RPMI7951 (cell line): ENCODE measurements at places on chromosomes 1 and 21. TPM values are rescaled to one million over a fixed set of nuclear protein-coding genes. Genes with fewer than 3 reads are reported as not detected.
A peak's percentile ranks its signal among the peaks of the same experiment; 100 is the strongest.

GCSAML gene
- 0.12 TPM in 1 of 2 replicates, not detected in the other for total RNA-seq

KCNJ9 gene
- not detected in 2 replicates for total RNA-seq

NUP210L gene
- not detected in 2 replicates for total RNA-seq

BTG2 gene
- 0.60 and 0.78 TPM in 2 replicates for total RNA-seq

TADA1 gene
- total RNA-seq, result 11.6 and 11.7 TPM in 2 replicates

RNU11 gene
- not detected in 2 replicates for total RNA-seq

ABCB10 gene
- 14.1 and 17.5 TPM in 2 replicates for total RNA-seq

ANKRD45 gene
- not detected in 2 replicates for total RNA-seq

OR2G2 gene
- not detected in 2 replicates for total RNA-seq

MRPL9 gene
- 101 and 156 TPM in 2 replicates for total RNA-seq

ELAVL4 gene
- not detected in 2 replicates for total RNA-seq

KRTAP21-3 gene
- not detected in 2 replicates for total RNA-seq

XCL1 gene
- not detected in 2 replicates for total RNA-seq

DNA sequence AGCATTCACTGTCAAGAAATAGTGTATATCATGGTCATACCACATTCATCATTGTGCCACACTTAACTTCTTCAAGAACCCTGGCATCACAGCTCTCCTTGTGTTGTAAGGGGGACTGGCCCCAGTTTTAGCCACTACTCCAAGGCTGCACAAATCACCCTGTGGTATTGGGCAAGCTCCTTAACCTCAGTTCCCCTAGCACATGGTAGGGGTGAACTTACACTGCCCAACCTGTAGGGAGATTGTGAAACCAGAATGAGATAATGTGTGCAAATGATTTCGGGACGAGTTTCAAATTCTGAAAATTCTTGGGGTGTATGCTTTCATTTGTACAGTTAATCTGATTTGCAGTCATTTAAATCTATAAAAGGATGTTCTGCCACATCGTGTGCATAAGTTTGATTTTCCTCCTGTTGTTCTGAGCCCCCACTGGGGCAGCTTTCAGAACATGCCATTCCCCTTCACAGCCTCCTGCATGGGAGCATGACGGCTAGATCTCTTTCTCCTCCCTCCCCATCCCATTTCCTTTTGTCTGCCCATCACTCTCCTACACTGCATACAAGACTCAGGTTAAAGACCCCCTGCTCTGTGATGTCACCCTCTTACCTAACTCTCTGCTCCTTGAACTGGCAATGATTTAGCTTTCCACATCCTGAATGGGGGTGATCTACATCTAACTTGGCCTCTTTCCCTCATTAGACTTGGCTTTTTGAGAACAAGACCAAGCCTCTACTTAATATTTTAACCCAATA is 290.3 kb downstream of the CHRM3 start:
- DNase-seq, result no peak

DNA sequence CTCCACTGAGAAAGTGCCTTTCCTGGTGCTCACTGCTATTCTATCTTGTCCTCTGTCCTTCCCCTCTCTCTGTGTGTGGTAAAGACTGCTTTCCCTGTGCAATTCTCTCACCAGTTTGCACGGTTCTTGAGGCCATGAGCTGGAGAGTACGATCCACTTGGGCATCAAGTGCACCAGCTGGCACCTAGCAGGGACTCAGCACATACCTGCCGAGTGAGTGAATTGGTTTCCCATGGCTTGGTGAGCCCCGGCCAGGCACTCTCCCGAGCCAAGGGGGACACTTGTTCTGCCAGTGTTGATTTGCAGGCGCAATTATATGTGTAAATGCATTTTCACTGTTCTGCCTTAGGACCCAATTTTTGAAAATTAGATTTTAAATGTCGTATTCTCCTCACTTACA is 313.5 kb downstream of the DISC1 start:
- no peak for DNase-seq

GRCh38 chr1:22176258-22176657 is 33.4 kb upstream of the WNT4 start:
- DNase-seq, result no peak

GRCh38 chr1:199295107-199295506 is 656.3 kb downstream of the PTPRC start:
- no peak for DNase-seq

- peak; percentile 13 for DNase-seq
Observed at GRCh38 chr1:24643363-24644099, 429 bp downstream of the SRRM1 start.

GRCh38 chr1:234727018-234727940 is 117.3 kb upstream of the IRF2BP2 start:
- no peak for DNase-seq

- DNase-seq, result no peak
Observed at GRCh38 chr1:24984800-24985522, 54.9 kb upstream of the RUNX3 start.

GRCh38 chr21:44849616-44850130 is 23.8 kb downstream of the PTTG1IP start:
- DNase-seq, result no peak

GRCh38 chr1:56105397-56105796 is 474.0 kb downstream of the PLPP3 start:
- no peak for DNase-seq

DNA sequence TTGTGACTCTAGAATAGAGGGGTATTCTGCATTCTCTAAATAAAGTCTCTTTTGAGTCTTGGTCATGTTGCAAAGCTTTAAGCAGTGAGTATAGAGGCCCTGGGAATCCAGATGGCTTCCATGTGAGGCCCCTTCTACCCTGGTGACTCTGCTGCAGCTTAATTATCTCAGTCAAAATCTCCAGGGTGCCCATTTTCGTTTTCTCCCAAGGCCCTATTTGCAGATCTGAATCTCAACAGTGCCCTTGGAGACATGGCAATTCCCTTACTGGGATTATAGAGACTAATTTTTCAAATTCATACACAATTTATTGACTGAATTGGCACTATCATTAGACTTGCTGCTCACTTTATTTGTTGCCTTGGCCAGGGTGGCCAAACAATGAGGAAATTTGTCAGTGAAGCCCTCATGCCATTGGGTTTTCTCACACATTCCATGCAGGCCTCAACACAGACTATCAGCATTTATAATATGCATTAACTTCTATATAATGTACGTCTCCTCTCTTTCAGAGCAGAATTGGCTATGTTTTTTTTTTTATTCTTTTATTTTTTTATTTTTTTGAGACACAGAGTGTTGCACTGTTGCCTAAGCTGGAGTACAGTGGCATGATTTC is 35.1 kb downstream of the PROX1 start:
- DNase-seq, result peak; percentile 18

DNA sequence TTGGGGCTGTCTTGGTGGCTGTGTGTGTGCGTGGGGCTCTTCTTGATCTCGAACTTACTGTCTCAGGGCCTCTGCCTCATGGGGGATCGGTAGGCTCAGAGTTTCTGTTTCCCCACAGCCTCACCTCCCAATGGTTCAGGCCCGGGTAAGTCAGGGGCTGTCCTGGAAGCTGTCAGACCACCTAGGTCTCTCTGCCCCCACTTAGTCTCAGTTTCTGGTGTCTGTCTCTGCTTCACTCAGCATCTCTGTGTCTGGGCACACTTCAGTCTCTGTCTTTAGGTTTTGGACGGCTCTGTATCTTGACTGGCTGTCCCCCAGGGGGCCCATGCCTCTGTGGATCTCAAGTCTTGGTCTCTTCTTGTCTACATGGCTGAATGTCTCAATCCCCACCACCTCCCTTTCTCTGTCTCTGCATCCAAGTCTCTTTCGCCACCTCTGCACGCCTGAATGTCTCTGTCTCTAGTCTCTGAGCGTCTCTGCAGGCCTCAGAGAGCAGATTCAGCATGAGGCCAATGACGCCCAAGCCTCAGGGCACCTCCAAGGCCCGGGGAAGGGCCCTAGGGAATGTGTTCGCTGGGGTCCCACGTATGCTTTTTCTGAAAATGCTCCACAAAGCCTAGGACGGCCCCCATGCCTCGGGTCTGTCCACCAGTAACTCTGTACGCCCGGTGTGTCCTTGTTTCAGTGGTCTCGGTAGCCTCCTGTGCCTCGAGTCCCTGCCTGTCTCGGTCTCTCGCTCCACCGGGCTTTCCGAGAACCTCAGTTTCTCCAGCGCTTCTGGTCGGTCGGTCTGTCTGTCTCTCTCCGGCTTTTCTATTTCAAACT is 818 bp downstream of the FHL3 start:
- no peak for DNase-seq

GRCh38 chr1:157966031-157966537 is 27.4 kb upstream of the KIRREL1 start:
- DNase-seq, result peak; percentile 51

- peak; percentile 62 for DNase-seq
Observed at GRCh38 chr1:18883636-18884418, 18.5 kb downstream of the ALDH4A1 start.

GRCh38 chr1:212254853-212255363 is 30.3 kb upstream of the PPP2R5A start:
- no peak for DNase-seq

- DNase-seq, result no peak
Observed at GRCh38 chr21:42775891-42776290, 103.4 kb downstream of the WDR4 start.

GRCh38 chr1:96364576-96364975 is 357.0 kb upstream of the PTBP2 start:
- DNase-seq, result peak; percentile 40

GRCh38 chr1:66140072-66140471 is 347.4 kb downstream of the PDE4B start:
- no peak for DNase-seq

DNA sequence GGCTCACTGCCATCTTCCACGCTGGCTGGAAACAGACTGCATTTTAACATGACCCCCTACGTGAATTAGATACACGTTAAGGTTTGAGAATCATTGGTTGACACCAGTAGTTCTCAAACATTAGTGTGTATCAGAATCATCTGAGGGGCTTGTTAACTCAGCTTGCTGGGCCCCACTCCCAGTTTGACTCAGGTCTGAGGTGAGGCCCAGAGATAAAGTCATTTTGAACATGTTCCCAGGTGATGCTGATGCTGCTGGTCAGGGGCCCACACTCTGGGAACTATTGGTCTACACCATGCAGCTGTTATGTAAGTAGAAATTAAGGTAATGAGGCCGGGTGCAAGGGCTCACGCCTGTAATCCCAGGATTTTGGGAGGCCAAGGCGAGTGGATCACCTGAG is 1.3 kb downstream of the LSM10 start:
- DNase-seq, result no peak

GRCh38 chr1:232283864-232284263 is 346.1 kb downstream of the SIPA1L2 start:
- DNase-seq, result peak; percentile 31

DNA sequence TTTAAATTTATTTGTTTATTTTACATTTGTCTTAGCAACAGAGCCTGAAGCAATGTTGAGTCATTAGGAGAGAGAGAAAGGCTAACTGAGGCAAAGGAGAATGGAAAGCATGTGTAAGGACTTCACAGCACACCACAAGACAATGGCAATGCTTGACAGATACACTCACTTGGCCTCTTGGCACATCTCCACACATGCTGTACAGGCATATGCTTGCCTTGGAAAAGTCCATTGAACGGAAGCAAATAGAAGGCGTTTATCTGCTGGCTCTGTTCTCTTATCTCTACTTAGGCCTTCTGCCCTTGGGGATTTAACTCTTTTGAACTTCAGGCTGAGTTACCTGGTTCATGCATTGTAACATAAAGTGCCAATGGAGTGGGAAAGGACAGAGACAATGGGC is 262.2 kb upstream of the POU3F1 start:
- peak; percentile 79 for DNase-seq

GRCh38 chr1:10302416-10302815 is 92.0 kb downstream of the KIF1B start:
- DNase-seq, result no peak

- DNase-seq, result peak; percentile 85
Observed at GRCh38 chr1:53046930-53047329, 15.1 kb upstream of the PODN start.

DNA sequence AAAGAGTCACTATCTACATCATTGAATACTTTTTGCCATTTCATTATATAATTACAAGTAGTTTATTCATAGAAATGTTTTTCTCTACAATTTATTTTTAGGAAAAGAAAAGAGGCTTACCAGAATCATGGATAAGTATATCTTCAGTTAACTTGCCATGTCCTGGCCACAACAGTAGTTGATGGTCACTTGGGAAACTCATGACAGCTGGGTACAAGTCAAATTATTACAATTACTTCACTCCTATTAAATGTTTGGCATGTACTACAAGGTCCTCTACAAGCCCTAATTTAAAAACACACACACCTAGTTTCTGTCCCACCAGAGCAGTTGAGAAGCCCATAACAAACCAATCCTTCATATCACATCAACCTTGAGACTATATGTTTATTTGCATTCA is 29.4 kb downstream of the PALMD start:
- no peak for DNase-seq

DNA sequence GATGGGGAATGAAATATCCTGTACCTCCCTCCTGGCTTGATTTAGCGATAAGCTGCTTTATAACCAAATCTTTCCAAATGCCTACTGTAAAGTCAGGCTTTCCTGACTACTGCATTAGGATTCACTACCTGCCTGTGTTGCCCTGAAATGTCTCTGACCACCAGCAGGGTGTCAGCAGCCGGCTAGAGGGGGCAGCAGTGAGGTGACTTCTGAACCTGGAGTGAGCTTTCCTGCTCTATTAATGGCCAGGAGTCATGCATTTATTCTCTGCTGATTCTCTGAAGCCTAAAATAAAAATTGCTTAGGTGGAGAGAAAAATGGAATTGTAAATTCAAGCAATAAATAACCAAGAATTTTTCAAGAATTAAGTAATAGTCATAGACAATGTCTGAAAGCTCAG is 2.5 kb downstream of the BACE2 start:
- DNase-seq, result peak; percentile 49

DNA sequence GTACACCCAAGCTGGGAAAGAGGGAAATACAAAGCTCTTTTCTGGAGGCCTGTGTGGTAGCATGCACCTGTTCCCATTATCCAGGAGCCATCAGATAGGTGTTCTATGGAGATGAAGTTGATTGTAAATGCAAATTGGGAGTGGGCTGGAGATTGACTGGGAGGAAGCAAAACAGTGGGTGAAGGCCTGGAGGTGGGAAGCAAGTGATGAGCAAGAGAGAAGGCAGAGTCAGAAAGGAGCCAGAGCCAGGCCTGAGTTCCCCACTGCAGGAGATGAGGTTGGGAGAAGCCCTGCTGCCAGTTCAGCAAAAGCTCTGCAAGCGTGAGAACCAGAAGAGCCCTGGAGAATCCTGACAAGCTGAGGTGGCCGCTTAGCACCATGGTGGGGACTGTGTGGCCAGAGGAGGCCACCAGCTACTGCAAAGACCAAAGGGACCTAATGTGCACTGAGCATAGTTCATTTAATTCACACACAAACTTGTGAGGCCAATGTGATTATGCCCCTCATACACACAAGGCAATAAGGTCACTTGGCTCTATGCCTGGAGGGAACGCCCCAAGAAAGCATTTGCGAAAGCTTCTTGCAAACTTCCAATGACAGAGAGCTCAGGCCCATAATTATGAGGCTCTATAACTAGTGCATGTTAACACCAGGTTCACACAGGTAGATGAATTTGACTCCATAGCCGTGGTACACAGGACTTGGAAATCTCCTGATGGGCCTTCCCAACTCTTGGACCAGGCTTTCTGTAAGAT is 73.0 kb upstream of the GRIK3 start:
- no peak for DNase-seq

GRCh38 chr1:87134625-87135328 is 193.9 kb upstream of the LMO4 start:
- DNase-seq, result no peak

- DNase-seq, result no peak
Observed at GRCh38 chr1:31032266-31032665, 33.3 kb downstream of the PUM1 start.
